ENCODE measurements at places on chromosomes 16 and 17.

DNA sequence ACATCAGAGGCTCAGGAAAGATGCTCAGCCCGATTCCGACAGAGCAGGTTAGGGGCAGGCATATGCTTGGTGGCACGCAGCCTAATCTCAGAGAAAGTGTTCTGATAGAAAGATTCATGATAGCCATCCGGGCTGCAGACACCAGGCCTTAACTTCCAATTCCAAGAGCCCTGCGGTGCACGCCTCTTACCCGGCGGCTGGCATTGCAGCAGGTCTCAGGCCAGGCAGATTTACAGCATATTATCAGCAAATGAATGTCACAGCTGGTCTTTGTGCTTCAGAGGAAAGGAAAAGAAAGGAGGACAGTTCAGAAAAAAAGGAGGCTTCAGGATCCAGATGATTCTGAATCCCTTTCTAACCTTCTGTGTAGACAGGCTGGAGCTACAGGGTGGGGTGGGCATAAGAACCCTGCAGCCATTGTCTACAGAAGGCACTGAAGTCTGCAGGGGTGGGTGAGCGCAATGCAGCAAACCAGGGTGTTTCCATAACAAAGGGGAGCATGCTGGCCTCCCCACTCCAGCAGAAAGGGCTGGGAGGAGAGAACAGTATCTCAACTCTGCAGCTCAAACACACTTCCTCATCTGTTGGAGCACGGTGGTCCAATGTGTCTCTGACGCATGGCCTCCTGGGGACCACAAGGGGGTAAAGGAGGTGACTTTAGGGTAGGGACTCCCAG is 277.4 kb upstream of the XYLT1 start:
- no peak for DNase-seq

DNA sequence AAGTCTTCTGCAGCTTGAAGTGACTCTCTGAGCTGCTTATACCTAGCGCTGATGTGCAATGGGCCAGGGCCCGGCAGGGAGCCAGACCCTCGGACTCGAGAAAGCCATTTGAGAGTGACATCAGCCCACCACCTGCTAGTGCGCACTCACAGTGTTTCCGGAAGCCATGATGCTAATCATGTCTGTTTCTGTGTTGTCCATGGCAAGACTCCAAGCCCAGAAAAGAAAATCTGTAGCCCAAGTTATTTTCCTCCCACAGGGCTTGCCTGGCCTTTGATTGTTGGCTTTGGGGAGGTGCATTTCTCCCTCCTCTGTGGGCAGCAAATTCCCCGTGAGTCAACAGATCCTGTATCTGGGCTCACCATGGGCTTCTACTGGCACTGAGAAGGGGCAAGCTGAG is 1.8 kb upstream of the CDRT4 start:
- DNase-seq, result no peak

- DNase-seq, result no peak
Observed at GRCh38 chr17:46887717-46888116, 35.2 kb upstream of the GOSR2 start.

DNA sequence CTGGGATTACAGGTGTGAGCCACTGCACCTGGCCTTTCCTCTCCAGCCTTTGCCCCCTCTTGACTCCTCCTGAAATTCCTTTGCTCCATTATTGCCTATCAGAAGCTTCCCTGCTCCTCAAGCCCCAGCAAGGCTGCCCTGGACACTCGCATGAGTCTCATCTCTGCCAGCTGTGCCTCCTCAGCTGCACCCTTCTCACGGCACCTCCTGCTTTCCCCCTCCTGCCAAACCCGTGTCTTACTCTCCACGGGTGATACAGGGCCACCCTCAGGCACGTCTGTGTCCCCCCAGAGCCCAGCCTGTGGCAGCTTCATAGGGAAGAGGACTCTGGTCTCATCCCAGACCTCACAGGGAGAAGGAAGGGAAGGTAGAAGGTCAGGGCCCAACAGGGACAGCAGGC is 15.4 kb downstream of the G6PC3 start:
- DNase-seq, result no peak

GRCh38 chr16:30775392-30776188 is 11.4 kb downstream of the ZNF629 start:
- DNase-seq, result peak; percentile 90

- no peak for DNase-seq
Observed at GRCh38 chr16:74465281-74465680, 44.0 kb upstream of the CLEC18B start.

DNA sequence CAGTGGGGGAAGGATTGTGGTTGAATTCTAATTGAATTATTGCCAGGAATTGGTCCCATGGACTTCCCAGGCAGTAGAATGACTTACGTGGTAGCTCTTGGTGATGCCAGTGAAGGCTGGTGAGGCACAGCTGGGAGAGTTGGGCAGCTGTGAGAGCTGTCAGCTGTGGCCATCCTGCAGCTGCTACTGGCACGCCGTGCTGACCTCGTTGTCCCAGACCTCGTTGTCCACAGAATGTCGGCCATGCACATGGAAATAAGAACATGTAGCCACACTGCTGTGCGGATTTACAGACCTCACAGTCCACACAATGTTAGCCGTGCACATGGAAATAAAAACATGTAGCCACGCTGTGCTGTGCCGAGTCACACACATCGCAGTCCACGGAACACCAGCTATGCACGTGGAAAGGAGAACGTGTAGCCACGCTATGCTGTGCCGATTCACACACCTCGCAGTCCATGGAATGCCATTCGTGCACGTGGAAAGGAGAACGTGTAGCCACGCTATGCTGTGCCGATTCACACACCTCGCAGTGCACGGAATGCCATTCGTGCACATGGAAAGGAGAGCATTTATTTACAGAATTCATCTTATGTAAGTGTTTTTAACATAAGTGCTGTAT is 59.2 kb downstream of the BANP start:
- DNase-seq, result no peak

DNA sequence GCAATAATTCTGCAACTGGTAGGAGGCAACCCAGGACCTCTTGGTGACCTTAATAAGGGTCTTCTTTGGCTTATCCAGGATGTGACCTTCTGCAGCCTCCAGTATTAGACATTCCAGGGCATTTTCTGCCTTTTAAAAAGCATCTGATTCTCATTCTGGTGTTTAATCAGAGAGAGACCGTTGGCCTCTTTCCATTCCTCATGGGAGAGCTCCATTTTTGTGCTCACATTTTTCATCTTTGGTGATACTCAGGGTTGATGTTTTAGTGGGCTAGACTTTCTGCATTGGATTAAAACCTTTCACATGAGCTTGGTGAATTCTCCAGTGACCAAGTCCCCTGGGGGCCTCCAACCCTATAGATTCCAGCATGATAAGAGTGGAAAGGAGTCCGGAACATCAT is 150.2 kb upstream of the CACNG5 start:
- no peak for DNase-seq

GRCh38 chr16:56667581-56668571 is at the start of gene MT1G:
MT1G (minus strand) TSS chr16:56668065; CDS start chr16:56667993, 72 bp downstream.
- peak; percentile 79 for DNase-seq

DNA sequence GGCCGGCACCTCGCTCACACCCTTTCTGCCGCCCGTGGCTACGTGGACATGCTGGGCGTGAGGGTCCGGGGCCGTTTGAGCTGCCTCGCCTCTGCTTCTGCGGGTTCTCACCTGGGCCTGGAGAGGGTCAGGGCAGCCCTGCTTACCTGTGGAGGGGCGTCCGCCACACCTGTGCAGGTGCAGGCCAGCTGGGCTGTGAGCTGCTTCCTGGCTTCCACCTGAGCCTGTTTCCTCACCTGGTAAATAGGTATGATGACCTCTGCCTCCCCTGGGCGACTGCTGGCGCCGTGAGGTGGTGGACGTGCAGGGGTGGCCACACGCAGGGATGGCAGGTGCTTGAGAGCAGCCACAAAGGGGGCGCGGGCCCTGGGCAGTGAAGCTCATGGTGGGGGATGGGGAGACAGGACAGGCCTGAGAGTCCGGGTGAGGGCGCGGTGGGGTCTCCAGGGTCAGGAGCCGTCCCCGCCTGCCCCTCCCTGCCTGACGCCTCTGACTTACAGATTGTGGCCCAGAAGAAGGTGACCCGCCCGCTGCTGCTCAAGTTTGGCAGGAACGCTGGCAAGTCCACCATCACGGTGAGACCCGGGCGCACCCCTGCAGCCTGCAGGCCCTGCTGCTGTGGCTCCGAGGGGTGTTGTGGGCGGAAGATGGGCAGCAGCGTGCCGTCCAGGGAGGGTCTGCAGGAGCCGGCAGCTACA is 7.8 kb downstream of the CPNE7 start:
- no peak for DNase-seq

GRCh38 chr16:70476272-70477020 is 22.1 kb downstream of the FCSK start:
- DNase-seq, result peak; percentile 61

DNA sequence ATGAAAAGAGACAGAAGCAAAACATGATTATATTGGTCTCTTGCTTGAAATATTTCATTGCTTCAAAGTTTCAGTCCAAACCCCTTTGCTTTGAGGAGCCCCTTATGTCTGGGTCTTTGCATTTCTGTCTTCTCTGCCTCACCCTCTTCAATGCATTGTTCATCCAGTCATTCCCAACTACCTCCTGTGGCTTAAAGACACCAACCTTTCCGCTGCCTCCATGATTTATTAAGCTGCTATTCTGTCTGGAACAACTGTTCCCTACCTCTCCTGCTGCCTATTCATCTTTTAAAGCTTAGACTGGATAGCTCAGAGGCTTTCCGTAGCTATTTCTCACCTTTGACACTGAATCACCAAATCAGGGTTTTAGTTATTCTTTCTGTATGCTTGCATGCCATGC is 2.3 kb downstream of the KRTAP3-2 start:
- DNase-seq, result no peak

GRCh38 chr16:9489835-9490467 is 398.5 kb downstream of the HAPSTR1 start:
- no peak for DNase-seq

- no peak for DNase-seq
Observed at GRCh38 chr17:50062293-50063243, 6.7 kb downstream of the ITGA3 start.

- DNase-seq, result no peak
Observed at GRCh38 chr16:56426585-56426984, 1.2 kb upstream of the AMFR start.

DNA sequence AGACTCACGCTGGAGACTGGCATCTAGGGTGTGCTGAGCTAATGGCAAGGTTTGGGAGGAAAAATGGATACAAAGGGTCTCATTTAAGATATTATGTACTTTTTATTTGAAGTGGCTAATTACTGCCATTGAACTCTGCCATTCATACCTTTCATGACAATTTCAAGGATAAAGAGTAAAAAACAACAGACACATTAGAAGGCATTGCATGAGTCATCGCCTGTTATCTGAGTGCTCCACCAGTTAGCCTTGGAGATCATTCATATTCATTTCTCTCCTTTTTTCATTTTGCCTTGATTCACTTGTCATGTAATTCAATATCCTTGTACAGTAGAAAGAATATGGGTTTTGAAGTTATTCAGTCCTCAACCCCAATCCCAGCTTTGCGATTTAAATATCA is 109.5 kb downstream of the CDH8 start:
- no peak for DNase-seq

DNA sequence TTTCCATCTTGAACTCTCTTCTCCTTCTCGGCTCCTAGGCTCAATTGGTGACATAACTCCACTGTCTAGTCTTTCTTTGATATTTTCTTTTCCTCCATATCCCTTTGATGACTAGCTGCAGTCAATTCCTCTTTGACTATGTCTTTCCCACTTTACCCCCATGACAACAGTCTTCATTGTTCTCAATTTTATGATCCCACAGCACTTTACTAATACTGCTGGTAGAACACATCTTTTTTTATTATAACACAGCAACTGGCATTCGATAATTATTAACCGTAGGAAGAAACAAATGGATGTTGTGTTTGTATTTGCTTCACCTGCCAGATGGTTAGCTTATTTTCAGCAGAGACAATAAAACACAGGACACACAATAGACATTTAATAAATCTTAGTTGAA is 1.3 kb downstream of the KRTAP3-3 start:
- no peak for DNase-seq

- peak; percentile 27 for DNase-seq
Observed at GRCh38 chr16:58451945-58452401, 48.0 kb upstream of the NDRG4 start.

- DNase-seq, result no peak
Observed at GRCh38 chr17:35912942-35913341, 17.6 kb downstream of the RDM1 start.

DNA sequence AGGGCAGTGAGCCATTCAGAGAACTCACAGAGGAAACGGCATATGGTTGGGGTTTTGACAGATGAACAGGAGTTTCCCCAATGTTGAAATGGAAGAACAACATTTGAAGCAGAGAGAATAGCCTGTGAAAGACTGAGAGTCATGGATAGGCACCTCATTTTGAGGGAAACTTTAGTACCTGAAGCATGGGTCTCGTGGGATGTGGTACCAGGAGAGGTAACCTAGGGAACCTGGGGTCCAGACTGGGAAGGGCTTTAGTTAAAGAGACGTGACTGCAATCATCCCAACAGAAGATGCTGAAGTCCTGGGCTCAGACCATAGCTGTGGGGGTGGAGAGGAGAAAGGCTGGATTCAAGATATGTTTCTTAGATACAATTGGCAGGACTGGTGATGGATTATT is 137.8 kb upstream of the CCL2 start:
- DNase-seq, result no peak

- peak; percentile 59 for DNase-seq
Observed at GRCh38 chr16:58499615-58500351, at the start of gene NDRG4. NDRG4 (plus strand) TSS chr16:58500143; CDS start chr16:58500249, 106 bp downstream.

DNA sequence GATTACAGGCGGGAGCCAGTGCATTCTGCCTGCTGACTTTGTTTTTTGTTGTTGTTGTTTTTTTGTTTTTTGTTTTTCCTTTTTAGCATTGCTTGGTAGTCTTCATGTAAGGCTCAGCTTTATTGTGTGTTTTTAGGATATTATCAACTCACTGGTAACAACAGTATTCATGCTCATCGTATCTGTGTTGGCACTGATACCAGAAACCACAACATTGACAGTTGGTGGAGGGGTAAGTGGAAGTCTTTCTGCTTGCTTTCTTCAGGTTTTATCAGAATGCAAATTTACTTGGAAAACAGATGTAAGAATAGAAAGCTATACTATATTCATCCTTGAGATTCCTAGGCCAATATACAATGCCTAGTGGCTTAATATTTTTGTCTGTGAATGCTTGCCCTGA is 3.3 kb upstream of the CMTM1 start:
- DNase-seq, result no peak

DNA sequence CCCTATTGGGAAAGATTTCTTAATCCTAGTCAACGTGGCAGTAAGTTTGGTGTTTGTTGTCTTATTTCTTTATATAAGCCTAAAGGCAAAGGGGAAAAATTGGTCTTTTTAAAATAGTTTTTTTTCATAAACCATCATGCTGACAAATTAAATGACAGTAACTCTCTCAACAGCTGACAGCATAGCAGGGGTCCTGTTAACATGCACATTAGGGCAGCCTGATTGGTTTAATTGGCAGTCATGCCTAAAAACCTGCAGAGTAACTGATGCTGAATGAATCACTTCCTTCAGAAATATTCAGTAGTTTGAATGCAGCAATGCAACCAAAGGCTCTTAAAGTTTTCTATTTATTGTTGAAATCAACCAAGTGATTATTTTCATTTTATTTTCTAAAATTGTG is 85.4 kb downstream of the ITFG1 start:
- no peak for DNase-seq
